ENCODE measurements at places on chromosomes 1 and 21.

DNA sequence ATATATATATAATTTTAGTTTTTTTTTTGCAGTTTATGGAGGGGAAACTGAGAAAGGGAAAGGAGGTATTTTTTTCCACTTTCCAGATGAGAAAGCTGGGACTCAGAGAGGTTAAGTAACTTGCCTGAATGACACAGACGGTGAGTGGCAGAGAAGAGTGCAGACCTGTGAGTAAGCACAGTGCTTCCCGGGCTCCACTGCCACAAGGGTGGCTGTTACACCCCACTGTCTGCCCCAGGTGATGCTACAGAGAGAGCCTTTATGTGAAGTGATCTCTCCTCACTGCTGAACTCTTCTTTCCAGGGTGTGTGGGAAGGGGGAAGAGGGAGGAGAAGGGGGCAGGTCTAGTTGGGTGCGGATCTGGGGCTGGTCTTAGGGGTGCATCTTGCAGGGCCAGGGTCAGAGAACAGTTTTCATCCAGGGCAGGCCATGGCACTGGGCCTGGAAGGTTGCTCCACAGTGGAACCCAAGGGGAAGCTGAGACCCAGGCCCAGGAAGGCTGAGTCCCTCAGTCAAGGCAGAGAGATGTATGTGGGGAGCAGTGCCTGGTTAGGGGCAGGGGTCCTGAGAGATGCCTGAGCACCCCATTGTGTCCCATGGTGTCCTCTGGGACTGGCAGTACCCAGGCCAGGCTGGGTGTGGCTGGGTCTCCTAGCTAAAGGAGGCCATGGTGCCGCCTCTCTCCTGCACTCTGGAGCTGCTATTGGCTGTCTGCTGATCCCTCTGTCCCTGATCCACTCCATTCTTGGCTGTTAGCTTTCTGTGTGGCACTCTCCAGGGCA is 357.5 kb downstream of the PTPRU start:
- DNase-seq = no peak

DNA sequence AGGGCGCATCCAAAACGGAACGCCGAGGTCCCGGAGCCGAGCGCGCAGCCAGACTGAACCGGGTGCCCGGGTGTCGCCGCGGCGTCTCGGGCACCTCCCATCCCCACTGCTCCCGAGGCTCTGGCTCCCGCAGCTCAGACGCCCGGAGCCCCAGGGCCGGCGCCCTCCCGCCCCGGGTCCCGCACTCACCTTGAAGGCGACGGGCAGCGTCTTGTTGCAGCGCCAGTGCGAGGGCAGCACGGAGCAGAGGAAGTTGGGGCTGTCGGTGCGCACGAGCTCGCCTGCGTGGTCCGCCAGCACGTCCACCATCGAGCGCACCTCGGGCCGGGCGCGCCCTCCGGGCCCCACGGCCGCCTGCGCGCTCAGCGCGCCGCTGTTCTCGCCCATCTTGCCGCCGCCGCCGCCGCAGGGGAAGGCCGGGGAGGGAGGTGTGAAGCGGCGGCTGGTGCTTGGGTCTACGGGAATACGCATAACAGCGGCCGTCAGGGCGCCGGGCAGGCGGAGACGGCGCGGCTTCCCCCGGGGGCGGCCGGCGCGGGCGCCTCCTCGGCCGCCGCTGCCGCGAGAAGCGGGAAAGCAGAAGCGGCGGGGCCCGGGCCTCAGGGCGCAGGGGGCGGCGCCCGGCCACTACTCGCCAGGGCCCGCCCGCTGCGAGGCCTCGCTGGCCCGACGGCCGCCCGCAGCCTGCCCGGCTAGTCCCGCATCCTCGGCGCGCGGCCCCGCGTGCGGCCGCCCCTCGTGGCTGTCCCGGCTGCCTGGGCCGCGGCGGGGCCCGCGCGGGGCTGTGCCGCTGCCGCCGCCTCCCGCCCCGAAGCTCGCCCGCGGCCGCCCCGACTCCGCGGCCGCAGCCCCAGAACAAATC is 447 bp downstream of the RUNX3 start:
- DNase-seq = peak; percentile 50

GRCh38 chr1:245807954-245808719 is 653.4 kb downstream of the KIF26B start:
- no peak for DNase-seq

GRCh38 chr1:87398641-87399040 is 70.0 kb downstream of the LMO4 start:
- DNase-seq = no peak

DNA sequence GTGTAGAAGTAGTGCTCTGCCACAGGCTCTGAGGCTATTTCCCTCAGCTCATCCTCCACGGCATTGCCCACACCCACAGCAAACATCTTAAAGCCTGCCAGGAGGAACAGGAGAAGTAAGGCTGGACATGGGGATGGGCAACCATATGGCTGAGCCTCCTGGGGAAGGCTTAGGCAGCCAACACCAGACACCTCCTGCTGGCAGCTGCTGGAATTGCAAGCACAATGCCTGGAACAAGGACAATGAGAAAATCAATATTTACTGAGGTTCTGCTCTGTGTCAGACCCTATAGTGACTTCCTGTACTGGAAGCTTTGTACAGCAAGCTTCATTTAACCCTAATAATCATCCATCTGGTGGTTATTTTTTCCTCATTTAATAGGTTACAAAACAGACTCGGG is 8.2 kb downstream of the MATN1 start:
- no peak for DNase-seq

DNA sequence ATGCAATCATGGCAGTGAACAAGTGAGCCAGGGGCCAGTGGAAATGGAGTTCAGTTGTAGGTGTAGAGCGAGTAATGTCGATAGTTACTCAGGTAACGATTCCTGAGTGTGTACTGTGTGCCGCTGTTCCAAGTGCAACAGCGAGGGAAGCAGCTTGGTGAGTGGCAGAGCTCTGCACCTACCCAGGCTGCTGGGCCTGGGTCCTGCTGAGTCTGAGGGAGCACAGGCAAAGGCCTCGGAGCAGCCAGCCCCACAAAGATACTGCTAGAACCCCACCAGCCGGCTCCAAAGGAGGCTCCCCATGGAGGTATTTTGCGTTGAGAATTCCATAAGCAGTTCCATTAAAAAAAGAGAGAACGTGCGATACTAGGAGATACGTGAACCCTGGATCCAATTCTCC is 23.2 kb downstream of the PARP1 start:
- DNase-seq = no peak

DNA sequence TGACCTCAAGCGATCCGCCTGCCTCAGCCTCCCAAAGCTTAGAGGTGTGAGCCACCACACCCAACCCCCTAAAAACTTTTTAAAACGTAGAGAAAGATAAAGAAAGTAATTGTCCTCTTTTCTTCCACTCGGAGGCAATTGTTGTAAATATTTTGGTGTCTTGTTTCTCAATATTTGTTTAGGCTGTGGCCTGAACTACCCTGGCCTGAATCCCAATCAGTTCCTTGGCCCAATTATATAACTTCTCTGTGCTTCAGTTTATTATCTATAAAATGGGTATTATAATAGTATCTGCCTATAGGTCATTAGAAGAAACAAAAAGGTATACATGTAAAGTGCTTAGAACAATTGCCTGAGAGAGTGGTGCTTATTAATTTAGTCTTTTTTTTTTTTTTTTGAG is 1.8 kb upstream of the ATP5PO start:
- no peak for DNase-seq

GRCh38 chr21:39631842-39632562 is 19.3 kb downstream of the B3GALT5 start:
- DNase-seq = no peak

DNA sequence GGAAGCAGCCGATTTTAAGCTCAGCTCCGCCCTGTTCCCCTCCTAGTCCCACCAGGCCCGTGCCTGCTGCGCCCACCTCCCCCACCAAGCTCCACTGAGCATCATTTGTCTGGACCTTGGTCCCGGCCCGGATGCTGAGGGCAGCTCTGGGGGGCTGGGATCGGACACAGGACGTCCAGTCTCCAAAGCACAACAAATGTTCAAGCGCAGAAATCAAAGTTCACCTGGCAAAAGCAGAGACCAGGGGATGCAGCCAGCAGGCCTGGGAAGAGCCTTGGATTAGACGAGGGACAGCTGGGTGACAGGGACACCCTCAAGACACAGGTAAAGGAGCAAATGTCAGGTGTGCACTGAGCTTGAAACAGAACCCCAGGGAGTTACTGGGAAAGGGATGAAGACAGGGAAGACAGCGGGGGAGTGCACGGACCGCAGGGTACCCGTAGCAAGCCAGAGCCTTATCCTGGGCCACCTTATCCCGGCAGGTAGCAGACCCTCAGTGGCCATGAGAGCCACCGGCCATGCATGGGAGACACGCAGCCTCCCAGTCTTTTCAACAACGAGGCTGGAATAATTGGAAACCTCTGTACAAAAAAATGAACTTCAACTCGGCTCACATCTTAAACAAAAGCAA is 22.2 kb upstream of the TMEM52 start:
- no peak for DNase-seq

- DNase-seq = no peak
Measured at GRCh38 chr1:63909526-63909925, 135.7 kb downstream of the ROR1 start.

GRCh38 chr21:29334717-29335428 is 36.2 kb downstream of the BACH1 start:
- DNase-seq = no peak

GRCh38 chr1:177969825-177970371 is at the start of gene SEC16B:
Gene SEC16B (minus strand): TSS chr1:177970058. CDS start chr1:177967981, 2,077 bp downstream.
- no peak for DNase-seq

DNA sequence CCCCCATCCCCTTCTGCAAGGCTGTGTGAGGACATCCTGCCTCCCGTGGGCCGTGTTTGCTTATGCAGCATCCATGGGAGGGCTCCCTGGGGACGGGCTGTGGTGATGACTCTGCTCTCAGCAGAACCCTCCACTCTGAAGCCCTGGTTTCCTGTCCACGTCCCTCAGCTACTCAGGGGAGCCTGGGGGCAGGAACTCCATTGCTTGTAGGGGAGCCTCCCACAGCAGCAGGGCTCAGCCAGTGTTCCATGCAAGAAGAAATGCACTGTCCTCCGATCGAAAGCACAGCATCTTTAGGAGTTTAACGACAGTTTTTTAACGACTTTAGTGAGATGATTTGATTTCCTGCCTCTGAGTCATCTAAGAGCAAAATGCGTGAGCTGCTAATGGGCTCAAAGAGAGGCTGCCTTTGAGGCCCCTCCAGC is 8.3 kb upstream of the KCNAB2 start:
- DNase-seq = no peak

Data from activated CD4-positive, CD25-positive, alpha-beta regulatory T cell (primary cell).